Frontal cortex (tissue), 4 donors: ENCODE measurements at places on chromosomes 12 and 14. TPM values are rescaled to one million over a fixed set of nuclear protein-coding genes. Genes with fewer than 3 reads are reported as not detected.

- DNase-seq = peak; percentile 54
Observed at GRCh38 chr14:90382491-90383125, 14.2 kb upstream of the CALM1 start.

GRCh38 chr12:72025524-72025923 is 86.9 kb downstream of the TPH2 start:
- no peak for DNase-seq

GRCh38 chr14:104110491-104111209 is 25.1 kb downstream of the ASPG start:
- no peak for DNase-seq

GRCh38 chr14:99359906-99360305 is 87.9 kb upstream of the BCL11B start:
- DNase-seq = no peak

DNA sequence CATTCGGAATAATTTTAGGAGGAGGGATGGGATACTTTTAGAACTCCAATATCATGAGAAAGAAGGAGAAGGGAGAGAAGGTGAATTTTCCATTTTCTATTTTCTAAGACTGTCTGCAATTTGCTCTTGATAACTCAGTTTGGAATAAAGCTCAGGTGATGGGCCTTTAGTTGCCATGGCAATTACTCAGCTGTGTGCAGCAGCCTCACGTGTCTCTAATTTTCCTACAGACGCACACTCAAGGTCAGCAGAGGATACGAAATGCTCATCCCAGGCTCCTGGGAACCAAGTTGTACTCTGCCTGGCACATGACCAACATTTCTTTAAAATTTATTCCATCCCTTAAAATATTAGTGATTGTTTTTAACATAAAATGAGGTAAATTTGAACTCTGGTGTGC is 76.7 kb downstream of the TTC8 start:
- DNase-seq = no peak

The PLBD1 gene
- 1.6 TPM for total RNA-seq

DNA sequence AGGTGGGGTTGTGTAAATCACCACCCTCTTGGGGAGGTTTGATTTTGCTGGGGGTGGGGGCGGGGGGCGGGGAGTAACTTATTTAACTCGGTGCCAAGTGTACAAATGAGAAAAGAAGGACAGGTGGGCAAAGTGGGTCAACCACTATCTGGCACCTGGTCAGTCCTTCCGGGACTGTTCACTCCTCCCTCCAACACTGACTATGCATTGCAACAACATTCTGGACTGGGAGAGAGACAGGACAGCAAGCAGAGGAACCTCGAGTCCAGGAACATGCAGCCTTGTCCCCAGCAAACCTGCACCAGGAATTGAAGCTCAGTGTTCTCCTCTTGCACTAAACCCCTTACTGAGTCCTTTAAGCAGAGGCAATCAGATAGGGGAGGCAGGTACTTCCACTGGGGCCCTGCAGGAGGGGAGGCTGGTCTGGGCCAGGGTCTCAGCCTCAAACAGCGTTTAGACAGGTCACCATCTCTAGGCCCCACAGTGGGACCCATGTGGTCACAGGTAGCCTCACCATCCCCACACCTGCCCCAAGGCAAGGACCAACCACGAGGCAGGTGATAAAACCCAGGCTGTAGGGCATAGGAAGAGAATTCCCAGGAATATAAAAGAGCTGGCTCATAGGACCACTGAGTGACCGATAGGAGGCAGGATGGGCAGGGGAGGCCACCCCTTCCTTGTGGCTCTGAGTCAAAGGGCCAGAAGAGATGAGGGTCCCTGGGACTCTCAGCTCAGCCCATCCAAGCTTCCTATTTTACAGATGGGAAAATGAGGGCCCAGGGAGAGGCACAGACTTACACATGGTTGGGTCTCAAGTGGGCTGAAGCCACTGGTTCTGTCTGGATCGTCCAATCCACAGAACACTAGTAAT is 9.8 kb downstream of the CCDC85C start:
- DNase-seq = no peak

- DNase-seq = no peak
Observed at GRCh38 chr12:89200217-89200616, 152.1 kb downstream of the DUSP6 start.

The WNK1 gene
- 48.5 TPM for total RNA-seq

The SMCO2 gene
- not detected for total RNA-seq

The OASL gene
- not detected for total RNA-seq

The SLC5A8 gene
- 3.3 TPM for total RNA-seq

GRCh38 chr14:104845834-104846441 is 19.1 kb upstream of the CEP170B start:
- no peak for DNase-seq

- no peak for DNase-seq
Observed at GRCh38 chr12:90299666-90300065, 591.0 kb upstream of the ATP2B1 start.

The MGAT4C gene
- total RNA-seq = 72.2 TPM

GRCh38 chr14:56474419-56475022 is 105.1 kb upstream of the TMEM260 start:
- DNase-seq = no peak

DNA sequence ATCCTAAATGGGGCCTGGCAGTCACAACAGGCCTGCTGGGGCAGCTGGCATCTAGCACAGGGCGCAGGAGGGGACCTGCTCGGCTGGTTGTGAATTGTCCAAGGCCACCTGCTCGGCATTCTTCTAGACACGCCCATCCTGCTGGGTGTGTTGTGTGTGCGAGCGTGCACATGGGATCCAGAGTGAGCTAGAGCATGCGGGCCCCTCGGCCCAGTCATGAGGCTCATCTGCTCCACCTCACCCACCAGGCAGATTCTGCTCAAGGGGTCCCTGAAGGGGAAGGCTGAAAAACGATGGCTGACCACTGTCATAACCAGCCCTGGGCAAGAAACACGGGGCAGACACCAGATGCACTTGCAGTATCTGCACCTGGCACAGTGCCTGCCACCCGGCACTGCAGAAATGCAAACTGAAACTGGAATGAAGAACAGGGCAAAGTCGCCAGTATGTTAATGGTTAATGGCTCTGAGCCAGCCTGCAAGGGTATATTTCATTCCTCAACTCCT is 31.8 kb downstream of the MAX start:
- DNase-seq = no peak

DNA sequence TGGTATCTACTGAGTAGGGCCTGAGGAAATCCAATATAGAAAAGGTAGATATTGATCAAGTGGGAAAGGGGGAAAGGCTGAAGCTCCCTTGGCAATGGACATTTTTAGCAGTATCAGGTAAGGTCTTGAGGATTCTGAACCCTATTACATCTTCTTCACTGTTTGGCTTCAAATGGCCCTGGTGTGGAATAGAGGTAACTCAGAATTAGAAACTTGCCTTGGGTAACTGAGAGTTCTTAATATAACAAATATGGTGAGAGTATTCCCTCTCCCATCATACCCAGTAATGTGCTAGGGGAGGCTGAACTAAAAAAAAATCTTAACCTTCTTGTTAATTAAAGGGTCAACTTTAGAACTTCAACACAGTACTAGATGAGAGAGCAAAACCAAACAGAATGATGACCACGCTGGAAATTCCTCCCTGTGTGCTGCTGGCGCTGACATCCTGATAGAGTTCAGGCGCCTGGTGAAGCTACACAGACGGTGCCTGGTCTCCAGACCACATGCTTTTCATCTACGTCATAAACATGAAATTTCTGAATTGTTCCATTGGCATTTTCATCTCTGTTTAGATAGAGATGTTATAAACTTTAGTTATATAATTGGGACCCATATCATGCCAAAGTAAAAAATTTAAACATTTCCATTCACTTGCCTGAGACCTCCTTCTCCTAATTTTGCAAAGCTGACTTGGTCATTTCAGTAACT is 128.3 kb downstream of the AKAP6 start:
- no peak for DNase-seq

- DNase-seq = peak; percentile 98
Observed at GRCh38 chr14:73713803-73714655, at the start of gene PNMA1. Gene PNMA1, minus strand, starts transcription at chr14:73714384. Its CDS starts 745 bp downstream, at chr14:73713639.

DNA sequence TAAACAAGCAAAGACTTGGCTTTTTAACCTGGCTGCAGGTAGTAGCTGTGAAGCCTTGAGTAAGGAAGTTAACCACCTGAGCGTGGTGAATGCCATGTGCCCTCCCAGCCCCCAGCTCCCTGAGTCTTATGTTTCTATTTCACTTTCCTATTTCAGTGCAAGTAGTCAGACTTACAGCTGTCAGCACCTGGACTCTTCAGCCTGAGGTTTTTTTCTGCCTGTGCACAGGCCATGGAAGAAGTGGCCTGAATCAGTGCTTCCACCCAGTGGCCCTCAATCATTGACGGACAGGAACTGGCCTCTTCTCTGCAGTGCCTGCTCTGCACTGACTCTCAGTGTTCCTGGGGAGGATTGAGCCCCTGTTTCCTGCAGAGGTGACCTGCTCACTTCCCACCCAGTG is 796.4 kb downstream of the MED13L start:
- no peak for DNase-seq

GRCh38 chr12:117622741-117623140 is 261.3 kb upstream of the NOS1 start:
- DNase-seq = no peak

The ASB2 gene
- under 0.01 TPM for total RNA-seq

- no peak for DNase-seq
Observed at GRCh38 chr12:805022-805632, 52.7 kb downstream of the WNK1 start.

DNA sequence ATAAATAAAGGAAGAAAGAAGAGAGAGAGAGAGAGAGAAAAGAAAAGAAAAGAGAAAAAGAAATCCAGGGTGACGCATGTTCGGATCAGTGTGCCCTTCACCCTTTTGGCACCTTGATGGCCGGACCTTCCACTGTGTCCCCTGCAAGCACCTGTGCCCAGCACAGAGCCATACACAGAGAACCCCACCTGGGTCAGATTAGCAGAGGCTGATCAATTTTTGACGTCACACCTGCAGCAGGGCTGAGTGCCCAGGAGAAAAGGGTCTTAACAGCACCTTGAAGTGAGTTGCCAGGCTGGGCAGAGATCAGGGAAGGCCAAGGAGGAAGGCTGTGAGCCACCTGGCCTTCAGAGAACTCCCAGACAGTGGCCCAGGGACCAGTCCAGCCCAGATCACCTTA is 114.4 kb downstream of the CALM1 start:
- no peak for DNase-seq

DNA sequence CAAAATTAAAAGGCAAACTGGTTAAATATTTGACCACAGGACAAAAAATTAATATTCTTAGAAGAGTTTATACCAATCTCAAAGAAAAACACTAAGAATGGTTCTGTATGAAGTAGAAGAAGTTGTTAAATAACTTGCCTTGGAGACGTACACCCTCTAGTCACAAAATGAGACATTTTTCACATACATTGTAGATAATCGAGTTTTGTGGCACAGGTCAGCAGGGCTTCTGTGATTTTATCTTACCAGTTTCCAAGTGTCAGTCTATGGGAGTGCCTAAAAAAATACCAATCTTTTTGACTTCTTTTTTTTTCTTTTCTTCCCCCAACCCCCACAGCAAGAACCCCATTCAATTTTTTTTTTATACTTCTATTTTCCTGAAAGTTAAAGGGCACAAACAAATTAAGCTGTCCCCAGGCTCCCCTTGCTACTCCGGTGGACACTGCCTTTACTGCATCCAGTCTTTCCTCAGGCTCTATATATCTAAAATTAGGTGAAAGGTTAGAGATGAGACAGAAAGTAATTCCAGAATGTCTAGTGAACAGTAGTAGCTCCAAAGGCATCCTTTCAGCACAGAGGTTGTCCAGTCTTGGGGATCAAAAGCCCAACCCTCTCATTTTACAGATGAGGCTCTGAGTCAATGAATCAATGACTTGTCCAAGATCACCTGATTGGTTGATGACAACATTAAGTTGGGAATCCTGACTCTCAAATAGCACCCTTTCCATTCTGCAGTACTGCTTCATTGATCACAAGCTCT is 6.2 kb downstream of the LIMA1 start:
- DNase-seq = no peak

DNA sequence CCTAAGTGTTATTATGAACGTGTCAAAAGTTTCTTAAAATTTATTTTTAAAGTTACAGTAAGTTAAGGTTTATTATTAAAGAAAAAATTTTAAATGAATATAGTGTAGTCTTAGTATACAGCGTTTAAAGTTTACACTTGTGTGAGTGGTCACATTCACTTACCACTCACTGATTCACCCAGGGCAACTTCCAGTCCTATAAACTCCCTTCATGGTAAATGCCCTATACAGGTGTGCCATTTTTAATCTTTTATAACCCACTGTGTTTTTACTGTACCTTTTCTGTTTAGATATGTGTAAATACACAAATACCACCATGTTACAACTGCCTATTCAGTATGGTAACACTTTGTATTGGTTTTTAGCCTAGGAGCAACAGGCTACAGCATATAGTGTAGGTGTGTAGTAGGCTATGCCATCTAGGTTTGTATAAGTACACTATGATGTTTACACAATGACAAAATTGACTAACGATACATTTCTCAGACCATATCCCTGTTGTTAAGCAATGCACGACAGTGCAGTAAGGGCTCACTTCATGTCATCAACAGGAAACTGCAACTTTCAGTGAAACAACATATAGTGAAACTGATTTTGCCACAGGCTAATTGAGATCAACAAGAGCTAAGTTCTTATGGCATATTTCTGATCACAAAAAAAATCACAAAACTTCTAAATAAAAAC is 112.0 kb upstream of the TMCC3 start:
- no peak for DNase-seq

DNA sequence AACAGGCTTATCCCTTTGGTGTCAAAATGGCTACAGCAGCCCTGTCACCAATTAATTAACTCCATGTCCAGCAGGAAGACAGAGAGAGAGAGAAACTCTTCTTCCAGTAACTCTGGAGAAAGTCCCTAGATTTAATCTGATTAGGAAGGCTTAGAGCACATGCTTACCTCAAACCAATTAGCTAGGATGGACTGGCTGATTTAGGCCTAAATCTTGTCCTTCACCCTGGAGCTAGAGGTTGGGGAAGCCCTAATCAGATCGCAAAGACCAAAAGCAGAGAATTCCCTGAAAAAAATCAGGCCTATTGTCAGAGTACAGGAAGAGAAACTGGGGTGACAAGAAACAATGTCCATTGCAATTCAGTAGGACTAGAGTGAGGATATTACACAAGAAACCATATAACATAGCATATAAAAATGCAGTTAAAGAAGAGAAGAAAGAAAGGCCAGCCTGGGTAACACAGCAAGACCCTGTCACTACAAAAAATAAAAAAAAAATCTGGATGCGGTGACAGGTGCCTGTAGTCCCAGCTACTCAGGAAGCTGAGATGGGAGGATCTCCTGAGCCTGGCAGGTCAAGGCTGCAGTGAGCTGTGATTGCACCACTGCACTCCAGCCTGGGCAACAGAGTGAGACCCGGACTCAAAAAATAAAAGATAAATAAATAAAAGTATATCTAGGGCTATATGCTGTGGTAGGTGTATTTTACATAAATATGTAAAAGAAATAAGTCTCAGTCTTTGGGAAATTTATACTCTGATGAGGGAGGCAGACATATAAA is 34.9 kb upstream of the TUBA1A start:
- DNase-seq = no peak

DNA sequence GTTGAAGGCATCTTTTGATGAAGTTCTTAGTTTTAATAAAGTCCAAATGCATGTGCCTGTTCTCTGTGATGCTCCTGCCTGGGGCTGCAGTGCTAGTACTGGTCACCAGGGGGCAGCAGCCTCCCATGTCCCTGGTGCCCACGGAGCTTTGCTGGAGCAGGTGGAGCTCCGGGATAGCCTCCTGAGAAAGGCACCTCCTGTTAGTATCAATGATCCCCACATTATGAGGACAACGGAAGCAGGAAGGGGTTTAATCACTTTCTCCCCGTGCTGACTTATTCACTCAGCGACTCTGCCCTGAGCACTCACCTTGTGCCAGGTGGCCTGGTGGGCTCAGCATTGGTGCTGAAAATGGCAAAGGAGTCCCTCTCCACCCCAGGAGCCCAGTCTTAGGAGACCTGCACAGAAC is 123.0 kb upstream of the PZP start:
- peak; percentile 14 for DNase-seq

The POLR3B gene
- 16.3 TPM for total RNA-seq

GRCh38 chr14:87999277-87999676 is 5.7 kb upstream of the GPR65 start:
- no peak for DNase-seq
